ENCODE measurements at places on chromosomes 11 and 22.

DNA sequence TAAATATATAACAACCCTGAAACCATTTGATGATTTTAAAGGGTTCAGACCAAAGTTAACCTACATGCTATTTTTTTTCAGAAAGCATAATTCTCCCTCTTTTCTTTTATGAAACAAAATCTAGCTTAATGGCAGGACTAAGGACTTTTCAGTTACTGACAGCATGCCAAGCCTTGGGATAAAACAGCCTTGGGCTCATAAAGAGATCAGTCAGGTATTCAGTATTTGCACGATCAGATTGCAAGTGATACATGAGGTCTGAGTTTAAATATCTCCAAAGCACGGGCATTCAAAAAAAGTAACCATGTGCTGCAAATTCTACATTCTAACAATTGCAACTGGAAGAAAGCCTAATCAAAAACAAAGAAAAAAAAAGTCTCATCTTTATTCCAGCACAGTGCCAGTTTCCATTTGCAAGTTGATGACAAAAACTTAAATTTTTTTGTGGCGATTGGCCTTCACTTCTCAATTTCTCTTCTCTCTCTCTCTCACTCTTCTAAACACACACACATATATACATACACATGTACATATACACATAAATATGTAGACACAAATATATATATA lies 60.1 kb downstream of the CTSC start:
- DNase-seq: no peak

DNA sequence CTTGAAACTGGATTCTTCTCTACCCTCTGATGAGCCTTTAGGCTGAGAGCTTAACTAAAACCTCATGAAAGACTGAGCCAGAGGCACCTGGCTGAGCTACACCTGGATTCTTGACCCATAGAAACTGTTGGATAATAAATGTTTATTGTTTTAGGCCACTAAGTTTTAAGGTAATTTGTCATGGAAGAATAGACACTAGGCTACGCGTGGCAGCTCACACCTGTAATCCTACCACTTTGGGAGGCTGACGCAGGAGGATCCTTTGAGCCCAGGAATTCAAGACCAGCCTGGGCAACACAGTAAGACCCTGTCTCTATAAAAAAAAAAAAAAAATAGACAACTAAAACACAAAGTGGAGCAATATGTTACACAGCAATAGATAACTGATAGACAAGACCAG lies 29.2 kb upstream of the UPB1 start:
- no peak for DNase-seq

- no peak for DNase-seq
Observed at GRCh38 chr11:115049796-115050195, 371.5 kb downstream of the NXPE2 start.

GRCh38 chr22:38218661-38219622 lies 17.1 kb downstream of the MAFF start:
- DNase-seq: no peak

- no peak for DNase-seq
Observed at GRCh38 chr11:124176925-124177715, 6.0 kb upstream of the OR10D3 start.

GRCh38 chr11:126102436-126102981 lies 39.8 kb upstream of the CDON start:
- no peak for DNase-seq

All from posterior cingulate gyrus (tissue), 11 donors.